Uterus (tissue), 4 donors: ENCODE measurements at places on chromosomes 3 and 15. TPM values are rescaled to one million over a fixed set of nuclear protein-coding genes. Genes with fewer than 3 reads are reported as not detected.

GRCh38 chr3:189530822-189531221 is 100.4 kb upstream of the TP63 start:
- no peak overlapping the region for H3K4me3 ChIP-seq
- H3K27me3 ChIP-seq, result no peaks in the 10 kb centered on the region
- DNase-seq, result no peak

DNA sequence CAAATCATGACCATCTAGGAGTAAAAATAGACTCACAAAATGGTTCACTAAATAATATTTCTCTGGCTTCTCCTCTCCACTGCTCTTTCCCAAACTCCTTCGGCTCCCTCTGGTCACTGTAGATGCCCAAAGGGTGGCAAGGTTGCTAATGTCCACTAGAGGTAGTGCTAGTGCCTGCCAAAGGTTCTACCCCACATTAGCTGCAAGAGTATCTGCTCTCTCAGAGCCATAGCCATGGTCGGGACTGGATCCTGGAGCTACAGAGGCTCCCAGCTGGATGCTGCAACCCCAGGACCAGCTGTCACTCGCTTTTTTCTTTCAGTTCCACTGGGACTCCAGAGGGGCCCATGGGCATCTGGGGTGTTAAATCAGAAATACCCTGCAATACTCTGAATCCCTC is 8.5 kb downstream of the HTR3D start:
- no peak overlapping the region for H3K4me3 ChIP-seq
- DNase-seq, result no peak
- no peaks in the 10 kb centered on the region for H3K4me1 ChIP-seq
- H3K36me3 ChIP-seq, result no peaks in the 10 kb centered on the region

FETUB gene
- total RNA-seq, result not detected

AGBL1 gene
- total RNA-seq, result not detected

DNA sequence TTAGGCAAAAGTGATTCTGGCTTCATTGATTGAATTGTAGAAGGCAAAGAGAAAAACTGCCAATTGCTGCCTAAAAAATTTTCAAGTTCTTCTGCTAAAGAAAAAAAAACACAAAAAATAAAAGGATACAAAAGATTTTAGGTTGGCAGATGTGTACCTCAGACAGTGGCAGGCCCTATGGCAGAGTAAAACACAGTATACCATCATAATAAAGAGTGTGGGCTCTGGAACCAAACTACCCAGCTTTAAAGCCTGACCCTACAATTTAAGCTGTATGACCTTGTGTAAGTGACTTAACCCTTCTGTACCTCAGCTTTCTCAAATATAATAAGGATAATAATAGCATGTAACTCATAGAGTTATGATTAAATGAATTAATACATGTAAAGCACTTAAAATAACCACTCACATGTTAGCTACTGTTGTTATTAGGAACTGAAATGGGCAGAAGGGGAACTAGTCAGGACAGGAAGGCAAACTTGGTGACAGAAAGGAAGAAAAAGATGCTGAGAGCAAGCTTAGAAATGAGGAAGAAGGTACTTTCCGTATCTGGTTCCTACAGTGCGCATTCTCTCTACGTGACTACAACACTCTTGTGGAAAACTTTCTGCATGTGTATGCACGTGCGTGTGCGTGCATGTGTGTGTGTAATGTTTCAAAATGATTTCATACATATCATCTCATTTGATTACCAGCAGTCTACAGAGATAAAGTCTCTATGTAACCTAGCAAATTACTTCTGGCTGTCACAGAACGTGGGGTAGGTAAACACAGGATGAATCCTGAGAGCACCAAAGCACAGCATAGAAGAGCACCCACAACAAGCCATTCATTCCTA is 13.6 kb upstream of the GATM start:
- H3K36me3 ChIP-seq, result no peaks in the 10 kb centered on the region
- no peaks in the 10 kb centered on the region for H3K27me3 ChIP-seq
- H3K4me3 ChIP-seq, result no peak overlapping the region
- no peak for DNase-seq
- no peaks in the 10 kb centered on the region for H3K4me1 ChIP-seq
- no peak overlapping the region for H3K27ac ChIP-seq

GRCh38 chr3:46542344-46542743 is 23.8 kb downstream of the LRRC2 start:
- no peak for DNase-seq
- no peak overlapping the region for H3K4me3 ChIP-seq
- H3K27me3 ChIP-seq, result no peaks in the 10 kb centered on the region
- H3K27ac ChIP-seq, result no peak overlapping the region
- H3K36me3 ChIP-seq, result no peaks in the 10 kb centered on the region

DNA sequence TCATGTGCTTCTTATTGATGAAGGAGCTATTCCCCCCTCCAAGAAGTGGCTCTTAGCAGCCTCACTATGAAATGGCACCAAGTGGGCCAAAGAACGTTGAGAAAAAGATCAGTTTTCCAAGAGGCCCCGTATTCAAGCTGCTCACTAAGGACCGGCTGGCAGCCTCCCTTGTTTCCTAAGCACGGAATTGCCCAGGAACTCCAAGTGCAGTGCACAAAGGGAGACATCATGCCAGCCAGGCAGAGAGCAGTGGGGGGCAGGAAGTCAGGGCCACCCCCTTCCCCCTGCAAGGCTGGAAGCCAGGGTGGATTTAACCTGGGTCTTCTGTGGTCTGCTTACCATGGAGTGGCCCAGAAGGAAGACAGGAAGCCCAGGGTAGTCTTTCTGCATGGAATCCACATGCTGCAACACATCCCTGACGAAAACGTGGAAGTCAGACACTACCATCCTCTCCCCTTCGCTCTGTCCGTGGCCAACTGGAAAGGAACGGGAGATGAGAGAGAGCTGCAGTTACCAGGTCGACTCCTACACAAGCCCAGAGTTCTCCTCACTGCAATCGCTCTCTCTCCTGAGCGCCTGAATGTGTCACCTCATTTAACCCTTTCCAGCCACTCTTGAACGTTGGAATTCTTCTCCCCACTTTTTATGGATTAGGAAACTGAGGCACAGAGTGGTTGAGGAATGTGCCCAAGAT is 49.5 kb downstream of the ABTB1 start:
- no peak for DNase-seq
- no peaks in the 10 kb centered on the region for H3K36me3 ChIP-seq
- H3K27me3 ChIP-seq, result no peaks in the 10 kb centered on the region
- H3K27ac ChIP-seq, result no peak overlapping the region

GRCh38 chr3:50450209-50450921 is 53.1 kb downstream of the CACNA2D2 start:
- H3K4me3 ChIP-seq, result no peak overlapping the region
- H3K27me3 ChIP-seq, result no peaks in the 10 kb centered on the region
- H3K27ac ChIP-seq, result peak overlapping the region; percentile 41
- peak; percentile 37 for DNase-seq
- no peaks in the 10 kb centered on the region for H3K36me3 ChIP-seq
- no peaks in the 10 kb centered on the region for H3K4me1 ChIP-seq

DNA sequence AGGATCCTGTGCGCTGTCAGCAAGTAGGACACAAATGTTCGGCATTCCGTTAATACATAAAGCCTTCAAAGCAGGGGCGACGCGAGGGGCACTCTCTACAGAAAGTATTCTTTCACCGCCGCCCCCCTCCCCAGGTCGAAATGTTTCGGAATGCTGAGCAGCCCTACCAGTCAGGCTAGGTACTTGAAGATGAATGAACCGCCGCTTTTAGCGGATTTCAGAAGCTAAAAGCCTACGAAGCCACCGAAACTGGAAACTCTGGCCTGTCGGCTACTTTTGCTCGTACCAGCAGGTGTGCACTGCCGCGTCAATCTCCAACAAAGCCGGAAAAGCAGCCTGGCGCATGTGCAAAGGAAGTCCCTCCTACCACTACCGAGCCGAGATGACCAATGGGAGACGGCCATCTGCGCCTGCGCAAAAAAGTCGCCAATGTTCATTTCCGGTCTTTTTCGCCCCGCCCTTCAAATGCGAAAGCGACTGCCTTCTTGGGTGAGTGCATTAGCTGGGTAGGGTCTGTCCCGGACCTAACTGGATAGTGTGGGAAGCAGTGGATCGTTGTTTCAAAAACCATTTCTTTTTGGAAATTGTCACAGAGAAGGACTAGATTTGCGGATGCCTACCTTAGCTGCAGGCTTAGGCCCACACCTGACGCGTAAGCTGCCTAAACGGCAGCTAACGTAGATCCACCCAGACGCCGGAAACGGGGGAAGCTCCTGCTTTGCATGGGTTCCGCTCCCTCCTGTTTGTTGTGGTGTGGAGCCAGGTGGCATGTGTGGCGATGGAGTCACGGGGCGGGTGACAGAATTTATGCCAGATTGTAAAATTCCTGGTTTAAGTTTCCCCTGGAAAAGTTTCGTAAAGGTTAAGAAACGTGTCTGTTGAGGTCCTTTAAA is at the start of gene WDR5B:
TSS of gene WDR5B (minus strand) at position 301 of the 893 bp plus-strand sequence. CDS start 534 bp downstream, outside the sequence.
- H3K27me3 ChIP-seq, result no peaks in the 10 kb centered on the region
- no peaks in the 10 kb centered on the region for H3K36me3 ChIP-seq
- H3K4me1 ChIP-seq, result peaks cover 6% of the 10 kb centered on the region
- peak; percentile 98 for DNase-seq
- peak within 1 kb of the TSS; percentile 89 for H3K27ac ChIP-seq

GRCh38 chr15:31359702-31360111 is 33.1 kb downstream of the KLF13 start:
- no peak for DNase-seq
- H3K4me1 ChIP-seq, result peaks cover 16% of the 10 kb centered on the region
- no peak overlapping the region for H3K27ac ChIP-seq
- no peaks in the 10 kb centered on the region for H3K27me3 ChIP-seq
- no peaks in the 10 kb centered on the region for H3K36me3 ChIP-seq
